Central memory CD4-positive, alpha-beta T cell (primary cell): ENCODE measurements at places on chromosomes 11 and 22.

DNA sequence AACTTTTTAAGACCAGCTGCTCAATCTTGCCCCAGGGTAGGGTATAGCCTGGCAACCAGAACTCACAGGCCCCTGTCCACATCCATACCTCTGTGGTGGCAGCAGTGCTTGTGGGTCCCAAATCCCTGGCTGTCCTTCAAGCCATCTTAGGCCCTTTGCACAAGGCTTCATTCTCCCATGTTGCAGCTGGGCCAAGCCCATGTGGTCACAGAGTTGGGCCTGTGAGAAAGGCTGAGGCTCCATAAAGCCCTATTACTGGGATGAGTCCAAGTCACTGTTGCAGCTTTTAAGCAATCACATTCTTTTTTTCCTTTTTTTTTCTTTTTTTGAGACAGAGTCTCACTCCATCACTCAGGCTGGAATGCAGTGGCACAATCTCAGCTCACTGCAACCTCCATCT is 47.9 kb upstream of the SLC25A1 start:
- no peak for DNase-seq

- no peak for DNase-seq
Measured at GRCh38 chr11:81005595-81005994, 1564.8 kb upstream of the TENM4 start.

DNA sequence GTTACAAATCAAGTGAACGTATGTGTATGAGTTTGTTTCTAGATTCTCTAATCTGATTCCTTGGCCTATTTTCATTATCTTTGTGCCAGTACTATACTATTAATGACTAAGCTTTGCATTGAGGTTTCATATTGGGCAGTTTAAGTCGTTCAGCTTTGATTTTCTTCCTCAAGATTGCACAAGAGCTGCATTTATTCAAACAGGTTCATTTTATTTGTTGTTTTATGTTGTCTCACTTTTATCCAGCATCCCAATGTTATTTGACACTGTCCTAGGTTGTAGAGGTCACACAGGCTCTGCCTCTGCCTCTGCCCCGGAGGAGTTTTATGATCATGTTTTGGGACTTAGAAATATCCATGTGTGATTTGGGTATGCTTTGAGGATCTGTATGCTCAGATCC is 79.8 kb downstream of the TEAD1 start:
- no peak for DNase-seq

DNA sequence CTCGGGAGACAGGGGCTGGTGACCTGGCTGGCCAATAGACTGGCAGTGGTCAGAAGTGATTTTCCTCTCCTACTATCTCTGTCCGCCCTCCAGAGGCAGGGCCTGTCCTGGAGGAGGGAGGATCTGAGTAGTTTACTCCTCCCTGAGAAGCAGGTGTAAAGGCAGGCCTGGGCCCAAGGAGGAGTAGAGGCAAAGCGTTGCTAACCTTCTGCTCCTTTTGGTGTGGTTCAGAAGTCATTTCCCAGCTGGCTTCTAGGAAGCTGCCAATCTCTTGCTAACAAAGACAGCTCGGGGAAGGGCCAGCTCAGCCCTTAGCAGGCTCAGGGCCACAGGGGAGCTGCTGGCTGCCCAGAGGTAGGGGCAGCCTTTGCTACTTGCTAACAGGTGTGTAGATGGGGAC is 151.1 kb upstream of the NECTIN1 start:
- DNase-seq: no peak

GRCh38 chr11:102252339-102252891 is 64.9 kb upstream of the BIRC3 start:
- DNase-seq: no peak

- DNase-seq: no peak
Measured at GRCh38 chr11:111659201-111660115, 57.2 kb downstream of the SIK2 start.

DNA sequence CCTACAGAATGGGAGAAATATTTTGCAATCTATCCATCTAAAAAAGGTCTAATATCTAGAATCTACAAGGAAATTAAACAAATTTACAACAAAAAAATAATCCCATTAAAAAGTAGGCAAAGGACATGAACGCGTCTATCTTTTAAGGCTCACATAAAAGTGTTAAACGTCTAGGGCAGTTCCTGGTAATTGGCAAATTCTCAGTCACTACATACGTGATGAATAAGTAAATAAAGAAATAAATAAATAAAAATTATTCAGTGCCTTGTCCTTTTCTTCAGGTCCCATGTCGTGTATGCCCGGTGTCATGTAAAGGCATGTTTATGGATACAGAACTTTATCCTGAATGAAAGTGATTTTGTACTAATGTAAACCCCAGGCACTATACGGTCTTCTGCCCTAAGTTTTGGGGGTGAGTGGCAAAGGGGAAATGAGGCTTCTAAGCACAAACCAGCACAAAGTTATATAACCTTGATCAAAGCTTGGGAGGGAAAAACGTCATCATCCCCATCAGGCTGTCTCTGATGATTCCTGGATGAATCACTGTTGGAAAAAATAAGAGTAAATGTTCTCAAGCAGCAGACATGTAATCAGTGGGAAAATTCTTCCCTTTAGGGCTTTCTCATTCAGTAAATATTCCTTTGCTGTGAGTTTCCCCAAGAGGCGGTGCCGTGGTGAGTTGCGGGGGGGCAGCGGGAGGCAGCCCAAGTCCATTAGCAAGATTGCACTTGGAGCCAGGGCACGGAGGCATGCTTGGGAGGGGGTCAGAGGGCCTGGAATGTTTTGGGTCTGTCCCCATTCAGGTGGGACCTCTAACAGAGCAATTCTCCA is 30.4 kb upstream of the MICAL2 start:
- no peak for DNase-seq

DNA sequence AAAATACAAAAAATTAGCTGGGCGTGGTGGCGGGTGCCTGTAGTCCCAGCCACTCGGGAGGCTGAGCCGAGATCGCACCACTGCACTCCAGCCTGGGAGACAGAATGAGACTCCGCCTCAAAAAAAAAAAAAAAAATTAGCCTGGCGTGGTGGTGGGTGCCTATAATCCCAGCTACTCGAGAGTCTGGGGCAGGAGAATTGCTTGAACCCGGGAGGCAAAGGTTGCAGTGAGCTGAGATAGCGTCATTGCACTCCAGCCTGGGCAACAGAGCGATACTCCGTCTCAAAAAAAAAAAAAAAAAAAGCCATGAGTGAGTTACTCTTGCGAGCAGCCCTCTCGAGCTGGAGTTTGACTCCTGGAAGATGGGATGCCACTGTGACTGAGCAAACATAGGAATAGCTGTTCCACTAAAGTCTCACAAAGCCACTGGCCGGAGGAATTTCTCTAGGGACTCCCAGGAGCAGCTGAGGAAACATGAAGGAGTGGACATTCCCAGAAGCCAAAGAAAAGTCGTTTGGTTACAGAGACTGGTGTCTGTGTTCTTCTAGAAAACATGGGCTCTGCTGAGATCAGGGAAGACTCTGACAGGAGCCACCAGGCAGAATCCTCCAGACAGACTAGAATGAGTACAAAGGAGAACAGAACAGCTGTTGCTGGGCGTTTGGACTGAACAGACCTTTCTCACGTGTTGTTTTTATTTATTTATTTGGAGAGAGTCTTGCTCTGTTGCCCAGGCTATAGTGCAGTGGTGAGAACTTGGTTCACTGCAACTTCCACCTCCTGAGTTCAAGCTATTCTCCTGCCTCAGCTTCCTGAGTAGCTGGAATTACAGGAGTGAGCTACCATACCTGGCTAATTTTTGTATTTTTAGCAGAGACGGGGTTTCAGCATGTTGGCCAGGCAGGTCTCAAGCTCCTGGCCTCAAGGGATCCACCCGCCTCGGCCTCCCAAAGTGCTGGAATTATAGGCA is 32.4 kb upstream of the MYH9 start:
- no peak for DNase-seq

GRCh38 chr11:115765803-115766239 is 261.6 kb upstream of the CADM1 start:
- no peak for DNase-seq

- peak; percentile 29 for DNase-seq
Measured at GRCh38 chr11:102047305-102047924, at the start of gene CFAP300. Gene CFAP300 (plus strand): TSS chr11:102047437. CDS start chr11:102047471, 34 bp downstream.

DNA sequence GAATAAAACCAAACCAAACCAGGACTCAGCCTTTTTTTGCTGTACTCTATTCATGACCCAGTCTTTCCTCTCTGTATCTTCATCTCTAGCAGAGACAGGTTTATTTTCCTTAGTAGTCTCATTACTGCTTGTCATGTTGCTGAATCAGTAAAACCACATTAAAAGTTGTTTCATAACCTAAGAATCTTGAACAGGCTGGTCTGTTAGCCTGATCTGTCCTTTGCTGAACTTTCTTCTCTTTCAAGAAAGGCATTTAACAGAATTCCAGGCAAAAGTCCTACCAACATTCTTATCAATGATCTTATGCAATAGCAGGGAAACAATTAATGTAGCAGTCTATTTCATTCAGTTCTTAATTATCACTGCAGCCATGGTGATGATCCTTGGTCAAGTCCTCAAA is 197.7 kb downstream of the CASP12 start:
- peak; percentile 28 for DNase-seq

- DNase-seq: no peak
Measured at GRCh38 chr22:27879923-27880322, 39.1 kb downstream of the PITPNB start.

DNA sequence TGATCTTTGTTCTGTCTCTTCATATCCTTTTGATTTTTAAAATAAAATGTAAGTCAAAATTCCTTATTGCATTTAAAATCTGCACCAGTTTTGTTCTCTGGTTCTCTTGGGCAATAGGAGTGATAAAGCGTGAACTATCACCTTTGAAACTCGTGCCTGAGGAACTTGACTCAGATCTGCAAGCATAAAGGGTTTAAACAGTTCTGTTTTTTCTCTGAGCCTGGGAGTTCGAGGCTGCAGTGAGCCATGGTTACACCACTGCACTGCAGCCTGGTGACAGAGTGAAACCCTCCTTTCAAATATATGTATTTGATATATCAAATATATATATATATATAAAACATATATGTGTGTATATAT is 38.9 kb upstream of the CLMP start:
- no peak for DNase-seq

- no peak for DNase-seq
Measured at GRCh38 chr11:104619751-104620150, 278.5 kb downstream of the CASP12 start.

DNA sequence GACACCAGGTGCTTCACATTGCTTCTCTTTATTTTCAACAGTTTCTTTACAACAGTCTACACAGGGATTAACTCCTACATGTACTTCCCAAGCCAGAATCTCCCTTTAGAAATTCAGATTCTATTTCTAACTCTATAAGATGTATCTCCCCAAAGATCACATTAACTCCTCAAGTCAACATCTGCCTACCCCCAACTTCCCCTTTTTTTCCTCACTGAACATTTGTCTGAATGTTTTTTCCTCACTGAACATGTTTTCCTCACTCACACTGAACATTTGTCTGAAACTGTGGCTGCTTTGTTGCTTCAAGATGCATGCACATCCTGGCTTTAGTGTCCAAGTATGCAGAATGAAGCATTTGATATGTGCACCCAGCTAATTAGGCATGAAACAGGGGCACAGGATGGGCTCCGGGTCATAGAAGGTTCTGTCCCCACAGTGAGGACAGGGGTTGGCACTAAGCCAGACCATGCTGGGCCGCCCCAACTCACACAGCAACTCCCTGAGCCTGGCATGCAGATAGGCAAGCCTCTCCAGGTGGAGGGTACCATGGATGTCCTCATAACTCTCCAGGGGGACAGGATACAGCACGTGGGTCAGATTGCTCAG is 11.3 kb downstream of the PRAME start:
- no peak for DNase-seq

DNA sequence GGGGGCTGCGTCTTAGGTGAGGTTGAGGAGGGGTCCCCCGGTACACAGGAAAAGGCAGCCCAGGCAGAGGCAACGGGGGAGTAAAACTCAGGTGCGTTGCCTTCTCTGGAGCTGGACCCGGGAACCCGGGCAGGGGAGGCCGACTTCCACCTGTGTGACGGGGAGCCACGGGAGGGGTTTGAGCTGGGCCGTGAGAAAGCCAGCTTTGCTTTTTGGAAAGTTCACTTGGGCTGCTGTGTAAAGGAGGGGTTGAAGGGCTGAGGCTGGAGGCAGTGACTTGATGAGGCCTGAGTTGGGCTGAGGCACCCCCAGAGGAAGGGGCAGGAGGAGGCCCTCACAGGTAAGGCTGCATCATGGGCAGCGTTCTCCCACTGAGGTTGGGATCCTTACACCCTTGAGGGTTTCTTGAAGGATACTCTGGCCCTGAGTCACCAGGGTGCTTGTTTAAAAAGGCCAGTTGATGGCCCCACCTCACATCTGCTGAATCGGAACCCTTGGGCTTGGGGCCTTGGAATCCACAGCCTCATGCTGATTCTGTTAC is 47.2 kb downstream of the CHRDL2 start:
- no peak for DNase-seq

- DNase-seq: no peak
Measured at GRCh38 chr22:45082795-45083194, 73.0 kb upstream of the PHF21B start.

GRCh38 chr11:80773919-80774318 is 1333.1 kb upstream of the TENM4 start:
- DNase-seq: no peak

- peak; percentile 51 for DNase-seq
Measured at GRCh38 chr11:35237860-35238715, 99.1 kb downstream of the CD44 start.

DNA sequence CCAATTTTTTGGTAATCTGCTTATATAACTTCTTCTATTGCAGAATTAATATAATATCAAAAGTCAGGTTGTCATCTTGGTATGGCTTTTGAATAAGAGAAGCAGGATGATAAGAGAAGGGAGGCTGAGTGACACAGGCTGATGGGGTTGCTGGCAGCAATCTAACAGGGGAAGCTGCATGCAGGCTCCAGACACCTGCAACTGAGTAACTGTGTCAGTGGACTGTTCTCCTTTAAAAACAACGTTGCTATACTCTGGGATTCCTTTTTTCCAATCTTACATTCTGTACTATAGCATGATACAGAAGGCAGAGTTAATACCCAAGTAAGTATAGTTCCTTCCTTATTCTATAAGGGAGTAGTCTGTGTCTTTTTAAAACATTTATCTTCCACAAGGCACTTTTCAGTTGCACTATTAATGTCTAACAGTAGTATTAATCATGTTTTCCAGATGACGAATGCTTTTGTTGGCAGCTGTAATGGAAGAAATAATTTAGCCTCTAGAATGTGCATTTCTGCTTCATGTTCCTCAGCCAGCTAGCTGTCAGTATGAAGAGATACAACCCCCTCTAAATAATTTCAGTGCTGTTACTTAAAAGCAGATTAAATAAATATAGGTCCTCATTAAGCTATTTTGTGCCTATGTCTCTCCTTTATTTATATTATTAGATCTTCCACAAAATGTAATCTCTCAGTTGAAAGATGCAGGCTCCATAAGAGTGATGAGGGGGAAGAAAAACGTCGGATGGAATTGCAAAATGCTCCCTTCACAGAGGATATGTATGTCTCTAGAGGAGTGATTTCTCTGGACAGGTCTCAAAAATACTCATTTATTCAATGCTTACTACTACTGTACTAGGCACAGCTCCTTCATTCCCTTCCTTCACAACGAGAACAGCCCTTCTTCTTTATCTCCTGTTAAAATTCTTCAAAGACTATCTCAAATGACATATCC is 50.8 kb downstream of the ATG16L2 start:
- DNase-seq: no peak

DNA sequence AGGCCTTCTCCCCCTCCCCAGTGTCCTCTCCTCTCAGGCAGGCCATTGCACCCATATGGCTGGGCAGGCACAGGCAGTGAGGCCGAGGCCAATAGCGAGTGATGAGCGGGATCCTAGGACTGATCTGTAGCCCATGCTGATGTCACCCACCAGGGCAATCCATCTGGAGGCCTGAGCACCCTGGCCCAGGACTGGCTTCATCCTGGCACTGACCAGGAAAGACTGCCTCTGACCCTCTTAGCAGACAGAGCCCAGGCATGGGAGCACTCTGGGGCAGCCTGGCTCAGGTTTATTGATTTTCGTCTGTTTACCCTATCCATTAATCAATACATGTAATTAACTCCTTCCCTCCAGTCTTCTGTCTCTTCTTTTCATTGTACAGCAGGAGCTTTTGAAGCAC is 5.1 kb upstream of the TIRAP start:
- no peak for DNase-seq
